A549 treated with GW870086 at 1 μM for 4 hours (cell line): ENCODE measurements at places on chromosomes 7 and 10. TPM values are rescaled to one million over a fixed set of nuclear protein-coding genes. Genes with fewer than 3 reads are reported as not detected.

The MYOF gene
- total RNA-seq: 183 to 250 TPM (median 227 TPM) in 5 replicates

The TBXAS1 gene
- total RNA-seq: 9.7 to 15.9 TPM (median 14.3 TPM) in 5 replicates

The ASAH2 gene
- total RNA-seq: 0.38 to 5.0 TPM (median 2.9 TPM) in 5 replicates

The ARMC3 gene
- 0.67 to 1.1 TPM (median 0.96 TPM) in 5 replicates for total RNA-seq

The HTRA1 gene
- total RNA-seq: 51.9 to 68.9 TPM (median 57.0 TPM) in 5 replicates

The HOXA6 gene
- total RNA-seq: 0.83 to 2.2 TPM (median 1.5 TPM) in 5 replicates

The LIPN gene
- total RNA-seq: not detected in 5 replicates

The KLF14 gene
- total RNA-seq: 0.09 TPM in 1 of 5 replicates, not detected in the others
